Mesendoderm (in vitro differentiated cells): ENCODE measurements at places on chromosomes 1 and 21.
A peak's percentile ranks its signal among the peaks of the same experiment; 100 is the strongest.

- no peak overlapping the region for H3K4me3 ChIP-seq
- H3K27ac ChIP-seq, result no peak overlapping the region
- no peaks in the 10 kb centered on the region for H3K27me3 ChIP-seq
- H3K36me3 ChIP-seq, result no peaks in the 10 kb centered on the region
- peak; percentile 68 for DNase-seq
Measured at GRCh38 chr1:10152709-10153284, 57.6 kb upstream of the KIF1B start.

DNA sequence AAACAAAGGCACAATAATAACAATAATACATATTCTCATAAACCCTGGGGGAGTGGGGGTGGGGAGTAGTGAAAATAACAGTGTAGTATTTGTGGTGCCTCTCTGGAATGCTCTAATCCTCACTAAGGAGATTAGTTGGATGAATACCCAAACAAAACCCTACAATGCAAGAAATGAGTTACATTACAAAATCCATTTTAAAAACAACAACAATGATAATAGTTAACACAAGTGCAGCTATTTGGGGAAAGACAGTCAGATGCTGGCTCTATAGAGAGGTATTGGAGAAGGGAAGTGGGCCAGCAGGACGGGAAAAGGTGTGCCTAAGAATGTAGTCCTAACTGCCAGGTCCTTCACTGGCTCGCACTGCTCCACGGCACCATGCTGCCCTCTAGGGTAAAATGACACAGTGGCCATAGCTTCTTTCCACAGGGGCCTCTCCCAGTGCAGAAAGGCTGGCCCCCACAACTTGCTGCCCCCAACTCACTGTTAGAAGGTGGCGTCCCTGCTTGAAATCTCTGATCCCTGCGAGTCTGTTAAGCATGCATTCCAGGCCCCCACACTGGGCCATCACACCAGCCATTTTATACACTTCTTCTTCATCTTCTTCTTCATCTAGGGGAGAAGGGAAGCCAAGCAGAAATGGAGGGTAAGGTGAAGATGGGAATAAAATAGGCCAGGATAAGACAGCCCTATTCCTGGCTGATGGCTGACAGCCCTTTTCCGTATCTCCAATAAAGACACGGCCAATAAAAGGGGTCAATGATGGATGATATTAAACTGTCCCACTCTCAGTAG is 113.8 kb downstream of the UBR4 start:
- H3K4me1 ChIP-seq, result no peaks in the 10 kb centered on the region
- no peaks in the 10 kb centered on the region for H3K27me3 ChIP-seq
- H3K27ac ChIP-seq, result no peak overlapping the region
- peak; percentile 50 for DNase-seq
- no peak overlapping the region for H3K4me3 ChIP-seq

DNA sequence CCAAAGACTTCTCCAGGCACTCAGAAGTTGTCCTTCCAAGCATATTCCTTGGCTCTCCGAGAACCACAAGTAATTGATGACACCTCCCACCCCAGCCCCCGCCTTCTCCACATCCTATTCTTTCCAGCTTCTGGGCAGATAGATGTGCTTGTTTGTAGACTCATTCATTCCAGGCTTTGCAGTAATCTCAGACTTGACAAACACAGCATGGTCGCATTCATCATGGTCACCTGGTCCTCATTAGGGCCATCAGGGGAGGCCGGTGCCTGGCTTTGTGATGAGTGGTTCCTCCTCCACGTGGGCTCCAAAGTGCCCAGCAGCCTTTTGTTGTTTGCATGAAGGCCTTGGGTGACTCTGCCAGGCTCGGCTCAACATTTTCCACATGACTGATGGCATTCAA is 28.5 kb upstream of the KCNE2 start:
- no peaks in the 10 kb centered on the region for H3K27me3 ChIP-seq
- H3K4me1 ChIP-seq, result no peaks in the 10 kb centered on the region
- no peaks in the 10 kb centered on the region for H3K36me3 ChIP-seq
- H3K27ac ChIP-seq, result no peak overlapping the region
- no peak for DNase-seq

GRCh38 chr1:77899647-77900320 is 11.4 kb downstream of the NEXN start:
- no peaks in the 10 kb centered on the region for H3K36me3 ChIP-seq
- H3K27ac ChIP-seq, result no peak overlapping the region
- H3K4me1 ChIP-seq, result no peaks in the 10 kb centered on the region
- no peaks in the 10 kb centered on the region for H3K27me3 ChIP-seq
- no peak for DNase-seq

DNA sequence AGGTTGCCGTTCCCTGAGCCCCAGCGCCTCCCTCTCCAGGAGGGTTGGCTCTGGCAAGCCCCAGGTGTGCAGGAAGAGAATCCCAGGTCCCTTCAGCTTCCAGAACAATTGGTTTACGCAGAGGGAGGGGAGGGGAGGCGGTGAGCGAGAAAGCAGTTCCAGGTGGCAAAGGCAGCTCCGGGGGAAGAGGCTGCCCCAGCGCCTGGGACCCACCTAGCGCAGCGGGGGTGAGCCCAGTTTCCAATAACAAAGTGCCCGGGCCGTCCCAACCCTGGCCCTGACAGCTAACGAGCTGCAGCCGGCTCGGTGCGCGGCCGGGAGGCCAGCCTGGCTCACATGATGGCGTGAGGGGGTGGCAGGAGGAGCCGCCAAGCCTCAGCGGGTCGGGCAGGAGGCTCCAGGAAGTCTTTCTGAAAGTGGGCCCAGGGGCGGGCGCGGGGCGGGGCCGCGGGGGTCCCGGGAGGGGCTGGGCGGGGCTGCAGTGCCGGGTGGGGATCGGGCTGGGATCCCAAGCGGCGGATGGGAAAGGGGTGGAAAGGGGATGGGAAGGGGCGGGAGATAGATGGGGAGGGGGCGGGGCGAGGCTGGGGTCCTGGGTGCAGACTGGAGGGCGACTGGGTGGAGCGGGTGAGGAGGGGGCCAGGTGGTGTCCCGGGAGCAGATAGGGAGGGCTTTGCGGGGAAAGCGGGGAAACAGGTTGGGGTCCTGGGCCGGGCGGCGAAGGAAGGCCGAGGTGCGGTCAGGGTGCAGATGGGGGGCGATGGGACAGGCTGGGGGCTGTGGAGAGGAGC is 22.8 kb downstream of the DHRS3 start:
- H3K4me1 ChIP-seq, result no peaks in the 10 kb centered on the region
- peak overlapping the region; percentile 2 for H3K4me3 ChIP-seq
- H3K27ac ChIP-seq, result no peak overlapping the region
- peak; percentile 65 for DNase-seq
- H3K27me3 ChIP-seq, result no peaks in the 10 kb centered on the region

GRCh38 chr1:198923993-198924392 is 285.2 kb downstream of the PTPRC start:
- DNase-seq, result no peak
- H3K36me3 ChIP-seq, result no peaks in the 10 kb centered on the region
- no peak overlapping the region for H3K27ac ChIP-seq
- H3K4me1 ChIP-seq, result no peaks in the 10 kb centered on the region
- no peak overlapping the region for H3K4me3 ChIP-seq

- no peak for DNase-seq
- peaks cover 2% of the 10 kb centered on the region for H3K4me1 ChIP-seq
- no peak overlapping the region for H3K4me3 ChIP-seq
- no peaks in the 10 kb centered on the region for H3K27me3 ChIP-seq
- no peaks in the 10 kb centered on the region for H3K36me3 ChIP-seq
Measured at GRCh38 chr1:228410671-228411070, 4.0 kb upstream of the TRIM11 start.

GRCh38 chr1:16164213-16165072 is 8.6 kb upstream of the EPHA2 start:
- no peaks in the 10 kb centered on the region for H3K36me3 ChIP-seq
- no peak overlapping the region for H3K4me3 ChIP-seq
- H3K27ac ChIP-seq, result peak overlapping the region; percentile 6
- peaks cover 24% of the 10 kb centered on the region for H3K4me1 ChIP-seq
- H3K27me3 ChIP-seq, result no peaks in the 10 kb centered on the region

DNA sequence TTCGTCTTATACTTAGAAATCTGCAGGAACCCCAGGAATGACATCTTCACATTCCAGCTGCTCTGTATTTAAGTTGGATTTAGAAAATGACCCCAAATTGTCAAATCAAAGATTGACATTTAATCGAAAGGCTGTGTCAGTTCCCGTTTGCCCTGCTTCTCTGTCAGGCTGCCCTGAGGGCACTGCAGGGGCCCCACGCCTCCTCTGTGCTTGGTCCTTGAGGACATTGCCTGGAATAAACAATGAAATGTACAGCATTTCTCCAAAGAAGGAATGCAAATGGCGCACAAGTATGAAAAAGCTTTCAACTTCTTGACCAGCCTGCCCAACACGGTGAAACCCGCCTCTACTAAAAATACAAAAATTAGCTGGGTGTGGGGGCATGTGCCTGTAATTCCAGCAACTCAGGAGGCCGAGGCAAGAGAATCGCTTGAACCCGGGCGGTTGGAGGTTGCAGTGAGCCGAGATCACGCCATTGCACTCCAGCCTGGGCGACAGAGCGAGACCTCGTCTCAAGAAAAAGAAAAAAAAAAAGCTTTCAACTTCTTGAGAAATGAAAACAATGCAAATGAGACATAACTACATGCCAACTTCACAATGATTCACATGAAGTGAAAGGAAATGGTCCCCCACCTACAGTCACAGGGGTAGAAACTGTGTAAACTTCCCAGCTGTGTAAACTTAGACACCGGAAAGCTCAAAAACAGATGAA is 3.0 kb downstream of the TMPRSS3 start:
- H3K36me3 ChIP-seq, result no peaks in the 10 kb centered on the region
- no peaks in the 10 kb centered on the region for H3K27me3 ChIP-seq
- H3K27ac ChIP-seq, result no peak overlapping the region
- no peaks in the 10 kb centered on the region for H3K4me1 ChIP-seq

DNA sequence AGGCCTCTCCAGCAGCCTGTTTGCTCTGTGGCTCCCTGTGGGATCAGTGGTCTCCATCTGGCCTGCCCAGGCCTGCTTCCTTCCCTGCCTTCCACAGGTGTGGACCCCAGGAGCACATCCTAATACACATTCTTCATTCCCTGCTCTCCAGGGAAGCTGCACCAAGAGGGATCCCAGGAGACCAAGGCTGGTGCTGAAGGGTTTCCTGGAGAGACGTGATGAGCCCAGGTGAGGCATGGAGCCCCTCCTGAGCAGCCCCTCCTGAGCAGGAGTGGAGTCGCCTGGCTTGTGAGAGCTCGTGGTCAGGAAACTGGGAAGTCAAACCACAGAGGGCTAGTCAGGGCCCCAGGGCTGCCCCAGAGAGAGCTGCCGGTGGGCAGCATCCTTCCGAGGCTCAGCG is 561.4 kb downstream of the MATN1 start:
- H3K27ac ChIP-seq, result no peak overlapping the region
- DNase-seq, result peak; percentile 20
- H3K4me1 ChIP-seq, result peaks cover 2% of the 10 kb centered on the region
- H3K27me3 ChIP-seq, result no peaks in the 10 kb centered on the region
- H3K4me3 ChIP-seq, result no peak overlapping the region
- H3K36me3 ChIP-seq, result no peaks in the 10 kb centered on the region

GRCh38 chr1:110463725-110464124 is 12.8 kb downstream of the PROK1 start:
- no peak overlapping the region for H3K4me3 ChIP-seq
- no peaks in the 10 kb centered on the region for H3K4me1 ChIP-seq
- no peak for DNase-seq

DNA sequence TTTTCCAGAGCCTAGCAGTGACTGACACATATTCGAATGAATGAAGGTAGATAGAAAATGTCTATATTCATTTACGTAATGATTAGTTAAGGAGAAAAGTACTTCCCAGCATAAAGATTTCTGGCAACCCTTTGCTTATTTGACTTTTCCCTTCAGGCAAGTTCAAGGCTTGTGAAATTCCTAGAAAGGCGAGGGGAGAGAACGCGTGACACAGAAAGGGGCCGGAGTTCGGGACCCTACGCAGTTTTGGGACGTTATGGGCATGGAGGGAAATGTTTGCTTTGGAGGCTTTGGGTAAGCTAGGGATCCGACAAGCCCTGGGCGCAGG is 472 bp upstream of the USP25 start:
- H3K36me3 ChIP-seq, result no peaks in the 10 kb centered on the region
- H3K4me3 ChIP-seq, result peak overlapping the region; percentile 62
- no peaks in the 10 kb centered on the region for H3K4me1 ChIP-seq
- H3K27me3 ChIP-seq, result no peaks in the 10 kb centered on the region
- DNase-seq, result peak; percentile 85

DNA sequence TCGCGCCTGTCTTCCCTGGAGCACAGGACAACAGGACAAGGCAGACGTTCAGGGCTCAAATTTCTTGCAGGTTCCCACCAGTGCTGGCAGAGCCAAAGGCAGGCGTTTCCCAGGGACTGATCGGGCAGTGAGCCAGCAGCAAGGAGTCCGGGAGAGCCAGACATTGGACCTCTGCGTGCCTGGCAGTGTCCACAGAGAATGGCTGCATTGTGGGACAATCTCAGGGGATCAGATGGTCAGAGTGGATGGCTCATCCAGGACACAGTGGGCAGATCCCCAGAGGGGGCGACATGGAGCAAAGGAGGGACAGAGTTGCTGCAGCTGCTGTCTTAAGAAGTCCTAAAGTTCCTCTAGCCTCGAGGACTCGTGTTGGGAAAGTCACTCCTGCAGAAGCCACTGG is 4.6 kb downstream of the TMEM63A start:
- no peak overlapping the region for H3K4me3 ChIP-seq
- H3K4me1 ChIP-seq, result peaks cover 5% of the 10 kb centered on the region
- no peak overlapping the region for H3K27ac ChIP-seq
- H3K36me3 ChIP-seq, result peaks cover 3% of the 10 kb centered on the region

DNA sequence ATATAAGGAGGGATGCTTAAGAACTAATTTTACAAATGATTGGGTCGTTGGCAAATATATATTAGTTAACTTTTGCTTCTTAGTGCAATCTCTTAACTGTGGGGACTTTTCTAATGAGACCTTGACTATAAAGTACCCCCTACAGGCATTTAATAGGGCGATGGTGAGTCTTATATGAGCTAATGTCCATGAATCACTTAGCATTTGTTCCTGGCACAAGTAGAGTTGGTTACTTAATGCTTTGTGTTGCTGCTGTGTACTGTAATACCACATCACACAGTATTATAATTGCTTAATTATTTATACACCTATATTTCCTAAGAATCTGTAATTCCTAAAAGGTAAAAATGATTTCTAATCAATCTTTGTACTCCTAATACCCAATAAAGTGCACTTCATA is 25.3 kb upstream of the TMCO1 start:
- H3K36me3 ChIP-seq, result no peaks in the 10 kb centered on the region
- H3K27ac ChIP-seq, result no peak overlapping the region
- no peak for DNase-seq
- H3K4me3 ChIP-seq, result no peak overlapping the region
- H3K4me1 ChIP-seq, result no peaks in the 10 kb centered on the region
- H3K27me3 ChIP-seq, result no peaks in the 10 kb centered on the region

DNA sequence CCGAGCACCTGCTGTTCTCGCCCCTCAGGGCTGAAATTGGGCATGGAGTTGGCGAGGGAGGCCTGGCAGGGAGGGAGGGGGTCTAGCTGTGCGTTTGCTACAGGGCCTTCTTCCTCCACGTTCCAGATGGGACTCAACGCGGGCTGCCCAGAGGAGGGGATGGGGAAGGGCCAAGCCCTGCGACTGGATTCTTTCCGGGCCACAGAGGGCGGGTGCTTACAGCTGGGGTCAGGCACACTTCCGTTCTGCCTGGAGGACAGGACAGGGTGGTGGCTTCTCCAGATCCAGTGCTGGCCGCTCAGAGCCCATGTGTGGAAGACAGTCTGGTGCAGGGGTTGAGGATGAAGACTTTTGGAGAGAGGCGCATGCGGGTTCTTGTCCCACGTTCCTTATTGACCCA is 90.0 kb downstream of the EDEM3 start:
- H3K4me1 ChIP-seq, result peaks cover 10% of the 10 kb centered on the region
- H3K27me3 ChIP-seq, result no peaks in the 10 kb centered on the region
- no peak overlapping the region for H3K27ac ChIP-seq
- no peak overlapping the region for H3K4me3 ChIP-seq
- no peaks in the 10 kb centered on the region for H3K36me3 ChIP-seq
- no peak for DNase-seq
